T-helper 2 cell (primary cell): ENCODE measurements at places on chromosomes 11 and 22.

DNA sequence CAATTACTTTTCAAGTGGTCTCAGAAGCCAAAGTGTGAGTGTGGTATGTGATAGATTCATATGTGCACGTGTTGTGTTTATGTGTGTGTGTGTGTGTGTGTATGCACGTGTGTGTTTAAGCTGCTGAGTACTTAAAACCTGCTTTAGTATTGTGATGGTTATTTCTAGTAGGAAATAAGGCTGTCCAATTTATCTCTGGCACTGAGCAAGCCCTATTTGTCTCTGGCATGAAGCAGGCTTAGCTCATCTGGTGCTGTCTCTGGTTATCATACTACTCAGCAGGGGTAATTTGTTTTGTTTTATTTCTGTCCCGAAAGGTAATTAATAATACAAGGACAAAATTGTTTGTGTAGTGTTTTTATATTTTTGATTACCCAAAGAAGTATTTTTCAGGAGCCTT lies 333.7 kb downstream of the FAT3 start:
- no peak for DNase-seq

DNA sequence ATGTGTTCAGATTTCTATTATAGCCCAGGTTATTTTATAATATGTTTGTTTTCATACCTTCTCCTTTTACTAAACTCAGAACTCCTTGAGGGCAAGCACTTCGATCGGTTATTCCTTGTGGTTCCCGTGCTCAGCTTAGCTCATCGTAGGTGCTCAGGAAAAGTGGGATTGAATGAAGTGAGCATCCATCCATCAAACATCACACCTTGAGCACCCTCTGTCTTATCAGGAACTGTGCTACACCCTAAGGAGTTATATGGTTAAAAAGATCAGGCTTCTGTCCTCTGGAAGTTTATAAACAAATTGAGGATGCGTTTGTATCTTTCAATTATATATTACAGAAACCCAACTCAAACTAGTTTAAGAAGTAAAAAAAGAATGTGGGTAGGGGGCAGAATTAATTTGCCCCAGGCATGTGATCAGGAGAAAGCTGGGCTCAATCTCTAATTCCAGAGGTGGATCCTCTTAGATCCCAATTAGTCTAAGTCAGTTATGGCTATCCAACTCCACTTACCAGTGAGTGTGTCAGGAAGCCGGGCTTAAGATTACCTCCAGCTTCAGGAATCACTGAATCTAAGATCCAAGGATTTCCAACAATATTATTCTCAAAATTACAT lies 59.9 kb upstream of the RRAS2 start:
- peak; percentile 8 for DNase-seq

DNA sequence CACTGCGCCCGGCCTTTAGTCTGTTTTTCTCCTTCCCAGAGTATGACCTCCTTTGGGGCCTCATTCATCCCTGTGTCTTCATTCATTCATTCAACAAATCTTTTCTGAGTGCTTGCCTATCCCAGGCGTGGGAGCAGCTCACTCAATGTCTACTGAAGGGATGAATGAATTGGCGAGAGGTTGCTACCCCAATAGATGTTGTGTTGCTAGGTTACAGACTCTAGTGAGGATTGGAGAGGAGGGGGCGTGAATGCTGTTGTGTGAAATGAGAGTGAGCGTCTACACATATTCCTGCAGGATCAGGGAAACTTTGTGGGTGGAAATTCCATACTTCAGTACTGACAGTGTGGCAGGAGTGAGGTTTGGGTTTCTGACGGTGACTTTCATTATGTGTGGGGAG lies 55.5 kb upstream of the EP300 start:
- DNase-seq = no peak

DNA sequence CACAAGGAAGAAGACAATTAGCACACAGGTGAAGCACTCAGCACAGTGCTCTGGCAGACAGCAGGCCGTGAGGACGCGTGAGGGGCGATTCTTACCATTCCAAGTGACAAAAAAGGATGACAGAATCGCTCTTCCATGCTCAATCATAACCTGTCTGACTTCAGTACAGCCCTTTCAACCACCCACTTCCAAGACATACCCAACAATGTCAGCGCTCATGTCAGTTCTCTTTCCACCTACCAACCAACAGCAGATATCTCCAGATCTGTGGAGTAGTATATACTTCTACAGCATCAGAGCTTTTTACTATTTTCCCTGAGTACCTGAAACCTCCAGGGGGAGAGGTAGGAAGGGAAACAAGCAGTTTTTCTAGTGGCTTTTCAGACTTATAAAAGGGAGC lies 40.2 kb downstream of the MORC2 start:
- no peak for DNase-seq

GRCh38 chr11:10407055-10407454 lies 48.0 kb upstream of the AMPD3 start:
- no peak for DNase-seq

DNA sequence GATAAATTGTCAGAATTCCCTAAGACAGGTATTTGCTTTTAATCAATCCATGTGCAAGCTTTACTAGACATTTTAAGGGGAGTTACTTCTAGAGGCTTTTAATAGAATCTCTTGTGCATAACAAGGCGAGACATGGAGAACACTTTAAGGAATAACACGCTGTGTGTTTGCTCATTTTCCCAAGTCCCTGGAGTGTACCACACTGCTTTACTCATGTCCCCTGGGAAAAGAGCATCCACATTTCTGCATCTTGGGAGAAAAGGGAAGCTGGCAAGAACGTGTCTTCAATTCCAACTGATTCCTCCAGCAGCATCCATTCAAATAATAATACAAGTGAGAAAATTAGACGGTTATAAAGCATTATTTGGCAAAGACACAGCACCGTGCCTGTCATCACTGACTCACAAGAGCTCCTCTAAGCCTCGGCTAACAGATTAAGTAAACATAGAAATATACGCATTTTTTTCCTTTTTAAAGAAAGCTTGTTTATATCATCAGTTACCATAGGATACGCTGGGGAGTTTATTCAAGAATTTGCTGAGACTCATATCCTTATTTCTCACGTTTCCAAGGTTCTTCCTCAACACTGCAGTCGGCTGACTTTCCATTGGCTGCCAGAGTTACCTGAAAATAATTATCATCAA lies 121.5 kb downstream of the CD44 start:
- DNase-seq = no peak

DNA sequence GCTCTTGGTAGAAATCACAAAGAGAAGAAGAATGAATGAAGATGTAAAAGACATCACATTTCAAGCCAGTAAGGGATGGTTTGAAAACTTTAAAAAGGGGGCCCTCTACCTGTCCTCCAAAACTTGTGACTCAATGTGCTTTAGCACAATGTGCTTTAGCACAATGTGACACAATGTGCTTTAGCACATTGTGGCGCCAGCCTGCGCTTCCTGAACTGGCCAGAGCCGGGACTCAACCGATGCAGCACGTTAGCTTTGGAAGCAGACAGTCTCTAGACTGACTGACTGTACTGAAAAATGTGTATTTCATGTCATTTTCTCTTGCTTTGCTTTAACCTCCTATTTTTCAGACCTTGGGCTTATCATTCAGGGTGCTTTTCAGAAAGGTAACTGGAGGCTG lies 63.5 kb downstream of the FAM83F start:
- DNase-seq = no peak

- no peak for DNase-seq
Observed at GRCh38 chr22:48708558-48709245, 1119.0 kb downstream of the BRD1 start.

GRCh38 chr11:117191680-117192400 lies 7.3 kb upstream of the TAGLN start:
- no peak for DNase-seq

GRCh38 chr11:108958368-108959104 lies 293.7 kb downstream of the DDX10 start:
- no peak for DNase-seq

DNA sequence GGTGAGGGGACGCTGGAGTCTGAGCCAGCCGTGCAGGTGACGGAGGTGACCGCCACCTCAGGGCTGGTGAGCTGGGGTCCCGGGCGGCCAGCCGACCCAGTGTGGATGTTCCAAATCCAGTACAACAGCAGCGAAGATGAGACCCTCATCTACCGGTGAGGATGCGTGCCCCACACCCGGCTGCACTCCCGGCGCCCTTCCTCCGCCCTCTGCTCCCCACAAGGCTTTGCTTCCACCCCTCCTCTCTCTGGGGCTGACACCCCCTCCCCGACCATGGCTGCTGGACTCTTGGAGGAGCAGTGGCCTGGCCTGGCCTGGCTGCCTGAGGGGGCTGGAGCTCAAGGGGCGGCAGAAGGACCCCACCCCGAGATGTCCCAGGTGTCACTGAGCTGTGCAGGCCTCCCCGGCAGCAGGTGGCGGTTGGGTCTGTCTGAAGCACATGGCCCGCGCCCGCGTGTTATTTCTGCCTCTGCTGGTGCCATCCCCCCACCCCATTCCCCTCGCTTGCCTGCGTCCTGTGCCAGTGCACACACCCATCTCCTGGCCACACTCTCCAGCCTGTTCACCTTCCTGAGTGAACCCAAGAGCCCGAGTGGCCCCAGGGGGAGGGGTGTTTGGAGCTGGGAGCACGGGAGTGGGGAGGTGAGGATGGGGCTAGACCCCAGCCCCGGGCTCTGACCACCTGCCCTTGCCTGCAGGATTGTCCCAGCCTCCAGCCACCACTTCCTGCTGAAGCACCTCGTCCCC lies 2.2 kb downstream of the LRFN4 start:
- DNase-seq = no peak

GRCh38 chr22:29480512-29481264 lies 670 bp downstream of the NEFH start:
- peak; percentile 36 for DNase-seq

- DNase-seq = no peak
Observed at GRCh38 chr11:12098601-12099000, 11.8 kb upstream of the MICAL2 start.

GRCh38 chr11:61092908-61093763 lies 9.2 kb upstream of the CD5 start:
- DNase-seq = no peak

- peak; percentile 13 for DNase-seq
Observed at GRCh38 chr22:44586999-44587736, 89.1 kb upstream of the RTL6 start.

- DNase-seq = peak; percentile 14
Observed at GRCh38 chr11:72041364-72042063, 38.8 kb downstream of the NUMA1 start.

GRCh38 chr22:44686873-44687600 lies 15.0 kb upstream of the PRR5 start:
- DNase-seq = no peak

- no peak for DNase-seq
Observed at GRCh38 chr11:47508240-47508957, 44.5 kb downstream of the CELF1 start.

DNA sequence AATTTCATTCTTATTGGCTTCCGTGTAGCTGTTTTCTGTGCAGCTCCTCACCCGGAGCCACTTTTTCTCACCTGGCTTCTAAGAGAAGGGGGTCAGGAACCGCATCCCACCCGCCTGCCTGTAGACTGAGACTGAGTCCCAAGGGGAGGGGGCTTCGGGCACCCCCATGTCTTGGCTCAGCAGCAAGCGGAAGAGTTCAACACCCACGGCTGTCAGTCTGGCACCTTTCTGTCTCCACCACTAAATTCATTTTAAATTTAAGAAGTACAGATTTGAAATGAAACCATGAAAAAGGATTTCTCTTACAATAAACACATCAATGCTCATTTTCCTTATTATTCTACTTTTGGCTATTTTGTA lies 66.7 kb downstream of the EFCAB6 start:
- no peak for DNase-seq

- DNase-seq = no peak
Observed at GRCh38 chr11:8831861-8832260, 79.1 kb upstream of the AKIP1 start.

- DNase-seq = peak; percentile 42
Observed at GRCh38 chr11:61516675-61517572, 8.4 kb downstream of the LRRC10B start.

DNA sequence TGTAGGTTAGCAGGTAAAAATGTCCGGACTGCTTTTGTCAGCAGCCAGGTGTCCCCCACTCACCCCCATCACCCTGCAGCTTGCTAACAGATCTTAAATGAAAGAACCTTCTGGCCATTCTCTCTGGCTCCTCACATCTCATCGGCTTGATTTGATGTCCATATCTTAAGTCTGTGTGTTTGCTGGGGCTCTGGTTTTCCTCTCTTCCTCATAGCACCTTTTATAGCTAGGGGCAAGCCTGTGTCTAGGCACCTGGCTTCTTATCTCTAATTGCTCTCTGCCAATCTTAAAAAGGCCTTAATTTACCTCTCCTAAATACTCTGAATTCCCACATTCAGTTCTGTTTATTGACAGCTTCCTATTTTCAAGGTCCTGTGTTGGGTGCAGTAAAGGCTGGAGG lies 72.0 kb downstream of the ARHGAP42 start:
- DNase-seq = no peak

DNA sequence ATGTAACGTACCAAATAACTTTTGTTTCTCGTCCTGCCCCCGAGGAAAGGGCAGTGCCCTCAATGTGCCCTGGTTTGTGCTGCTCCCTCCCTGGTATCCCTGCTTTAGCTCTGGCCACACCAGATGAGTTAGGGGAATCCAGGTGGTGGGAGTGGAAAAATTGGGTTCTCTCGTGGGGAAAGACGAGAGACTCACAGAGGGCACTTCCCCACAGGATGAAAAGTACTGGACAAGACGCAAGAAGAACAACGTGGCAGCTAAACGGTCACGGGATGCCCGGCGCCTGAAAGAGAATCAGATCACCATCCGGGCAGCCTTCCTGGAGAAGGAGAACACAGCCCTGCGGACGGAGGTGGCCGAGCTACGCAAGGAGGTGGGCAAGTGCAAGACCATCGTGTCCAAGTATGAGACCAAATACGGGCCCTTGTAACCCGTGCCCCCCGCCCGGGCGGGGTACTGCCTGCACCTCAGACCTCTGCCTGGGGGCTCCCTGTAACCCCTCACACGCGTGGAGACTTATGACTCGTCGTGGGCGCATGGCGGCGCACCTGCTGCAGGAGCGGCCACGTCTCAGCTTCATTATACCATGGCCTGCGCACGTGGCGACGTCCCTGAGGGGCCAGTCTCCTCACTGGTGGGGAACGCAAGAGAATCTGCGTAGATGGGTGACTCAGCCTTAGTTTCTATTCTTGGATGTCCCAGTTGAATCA lies 13.9 kb downstream of the TEF start:
- DNase-seq = no peak

DNA sequence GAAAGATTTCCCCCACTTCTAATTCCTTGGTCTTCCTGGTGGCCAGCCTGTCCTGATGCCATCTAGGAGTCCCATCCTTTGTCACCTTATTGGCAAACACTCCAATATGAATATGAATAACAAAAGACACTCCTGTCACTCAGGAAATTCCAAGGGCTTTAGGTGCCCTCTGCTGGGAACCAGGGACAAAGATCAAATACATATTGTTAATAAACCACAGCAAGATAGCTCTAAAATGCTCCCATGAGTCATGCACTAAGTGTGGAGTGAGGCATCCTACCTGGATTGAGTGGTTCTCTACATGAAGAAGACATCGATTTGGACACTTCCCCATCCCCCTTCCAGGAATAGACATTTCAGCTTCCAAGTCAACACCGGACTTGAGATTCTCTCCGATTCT lies 823.6 kb downstream of the TBC1D22A start:
- DNase-seq = no peak

DNA sequence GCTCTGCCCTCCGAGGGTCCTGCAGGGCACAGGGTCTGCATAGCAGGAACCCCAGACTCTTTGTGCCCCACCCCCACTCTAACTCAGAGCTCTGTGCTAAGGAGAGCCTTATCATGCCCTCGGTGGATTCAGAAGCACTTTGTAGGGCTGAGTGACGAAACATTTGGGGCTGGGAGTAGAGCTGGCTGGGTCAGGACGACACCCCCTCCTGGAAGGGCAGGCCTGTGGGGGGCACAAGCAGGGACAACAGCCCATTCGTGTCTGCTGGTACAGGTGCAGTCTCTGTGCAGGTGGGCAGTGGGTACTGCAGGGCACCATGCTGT lies 8.9 kb downstream of the APOBEC3A start:
- DNase-seq = no peak

- no peak for DNase-seq
Observed at GRCh38 chr22:31604746-31605705, 57.0 kb downstream of the PISD start.
